ENCODE measurements at places on chromosomes 7 and 10.

- DNase-seq = no peak
These were observed 161.0 kb downstream of the DIP2C start for GRCh38 chr10:528173-529165.

DNA sequence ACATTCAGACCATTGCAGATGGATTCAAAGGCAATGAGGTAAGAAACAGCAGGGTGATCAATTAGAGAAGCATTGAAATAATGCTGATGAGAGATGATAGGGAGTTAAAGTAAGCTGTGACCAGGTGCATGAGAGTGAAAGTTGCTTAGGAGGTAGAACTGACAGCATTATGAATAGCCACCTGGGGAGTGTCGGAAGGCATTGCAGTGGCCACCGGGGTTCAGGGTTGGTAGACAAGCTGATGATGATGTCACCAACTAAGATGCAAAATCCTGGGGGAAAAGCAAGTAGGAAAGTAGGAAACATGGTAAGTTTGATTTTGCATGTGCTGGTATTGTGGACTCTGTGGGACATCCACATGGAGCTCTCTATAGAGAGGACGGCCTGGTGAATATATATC lies 211.9 kb upstream of the ETV1 start:
- DNase-seq = no peak

GRCh38 chr10:13972609-13973008 lies 358.1 kb downstream of the FRMD4A start:
- DNase-seq = no peak

DNA sequence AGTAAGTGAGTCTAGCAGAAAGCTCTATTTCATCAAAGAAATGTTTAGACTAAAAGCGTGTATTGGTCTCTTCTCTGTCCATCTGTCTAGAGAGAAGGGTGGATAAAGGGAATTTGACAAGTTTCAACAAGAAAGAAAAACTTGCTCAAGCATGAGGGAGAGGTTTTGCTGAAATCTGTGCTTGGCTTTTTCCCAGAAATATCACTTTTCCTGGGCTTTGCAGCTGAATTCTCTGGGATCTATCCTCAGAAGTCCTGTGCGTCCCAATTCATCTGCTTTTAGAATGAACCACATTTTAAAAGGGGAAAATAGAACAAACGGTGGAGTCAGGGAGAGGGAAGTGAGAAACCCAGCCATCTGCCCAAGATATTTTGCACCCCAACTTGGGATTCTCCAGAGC lies 59.6 kb upstream of the CELF2 start:
- no peak for DNase-seq

DNA sequence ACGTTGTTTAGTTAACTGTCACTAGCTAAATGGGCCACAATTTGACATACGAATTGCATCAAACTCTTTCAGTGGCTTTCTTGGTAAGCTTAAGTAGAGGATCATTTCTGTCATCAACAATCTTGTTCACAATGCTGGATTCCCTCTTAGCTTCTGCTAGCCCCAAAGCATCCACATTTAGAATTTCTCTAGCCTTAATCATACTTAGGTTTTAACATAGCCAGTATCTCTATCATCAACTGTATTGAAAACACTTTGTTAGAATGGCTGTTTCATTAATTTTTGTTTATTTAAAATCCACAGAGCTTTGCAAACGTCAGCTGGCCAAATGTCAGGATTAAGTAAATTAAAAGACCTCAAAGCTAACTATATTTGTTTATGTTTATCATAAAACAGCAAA lies 41.1 kb downstream of the ABRAXAS2 start:
- no peak for DNase-seq

Measured in activated CD4-positive, CD25-positive, alpha-beta regulatory T cell treated with anti-CD3 and anti-CD28 coated beads, Interleukin-2, amount 50 U/mL, for 72 hours (primary cell).